Fibroblast of lung (primary cell): ENCODE measurements at places on chromosomes 5 and 9. TPM values are rescaled to one million over a fixed set of nuclear protein-coding genes. Genes with fewer than 3 reads are reported as not detected.

DNA sequence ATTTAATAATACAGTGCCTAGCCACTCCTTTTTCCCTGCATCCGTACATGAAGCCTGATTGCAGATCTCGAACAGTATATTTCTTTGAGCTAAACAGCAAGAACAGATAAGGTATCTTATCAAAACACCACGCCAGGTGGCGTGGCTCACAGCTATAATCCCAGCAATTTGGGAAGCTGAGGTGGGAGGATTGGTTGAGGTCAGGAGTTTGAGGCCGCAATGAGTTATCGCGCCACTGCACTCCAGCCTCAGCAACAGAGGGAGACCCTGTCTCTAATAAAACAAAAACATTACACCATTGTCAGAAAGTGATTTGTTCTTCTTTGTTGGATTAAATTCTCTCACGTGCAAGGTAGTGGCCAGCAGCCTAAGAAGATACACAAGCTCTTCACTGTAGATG lies 291.2 kb upstream of the DMRT1 start:
- no peak overlapping the region for H3K27ac ChIP-seq
- no peak for DNase-seq
- no peaks in the 10 kb centered on the region for H3K36me3 ChIP-seq

Gene GABRA6
- not detected in 2 replicates for total RNA-seq

DNA sequence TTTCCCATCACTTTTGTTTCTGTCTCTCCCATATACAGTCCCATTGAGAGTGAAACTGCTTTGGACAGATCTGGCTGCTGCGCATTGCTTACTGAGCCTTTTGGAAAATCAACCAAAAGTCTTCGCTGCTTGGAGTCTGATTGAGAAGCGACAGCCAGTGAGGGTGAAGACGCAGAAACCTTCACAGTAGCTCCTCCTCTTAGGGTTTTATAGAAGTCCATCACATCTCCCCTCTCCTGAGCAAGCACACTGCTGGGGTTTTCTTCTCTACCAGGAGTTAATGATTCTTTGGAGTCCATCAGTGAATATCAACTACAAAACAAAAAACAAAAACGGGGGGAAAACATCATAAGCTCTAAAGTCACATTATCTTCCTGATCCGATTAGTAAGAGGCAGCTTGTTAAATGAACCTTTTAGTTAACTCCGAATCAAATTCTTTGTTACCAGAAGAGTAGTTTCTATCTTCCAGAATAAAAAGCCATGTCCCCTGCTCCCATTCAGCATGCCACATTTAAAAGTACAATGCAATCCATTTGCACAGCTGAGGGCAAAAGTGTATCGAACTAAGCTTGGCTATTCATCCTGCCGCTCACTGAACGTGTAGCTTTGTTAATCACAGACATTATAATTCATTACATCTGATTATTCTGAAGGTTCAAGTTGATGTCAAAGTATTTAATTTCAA lies 2.8 kb downstream of the NR3C1 start:
- H3K36me3 ChIP-seq = no peaks in the 10 kb centered on the region
- no peaks in the 10 kb centered on the region for H3K27me3 ChIP-seq
- H3K4me3 ChIP-seq = peak overlapping the region; percentile 93
- peak overlapping the region; percentile 90 for H3K27ac ChIP-seq
- no peaks in the 10 kb centered on the region for H3K4me1 ChIP-seq
- peak; percentile 39 for DNase-seq

GRCh38 chr5:71924325-71924724 lies 182.9 kb upstream of the MAP1B start:
- H3K27ac ChIP-seq = no peak overlapping the region
- H3K36me3 ChIP-seq = no peaks in the 10 kb centered on the region
- H3K4me3 ChIP-seq = no peak overlapping the region
- DNase-seq = peak; percentile 36
- no peaks in the 10 kb centered on the region for H3K27me3 ChIP-seq
- peaks cover 2% of the 10 kb centered on the region for H3K4me1 ChIP-seq

- no peaks in the 10 kb centered on the region for H3K4me1 ChIP-seq
- no peak for DNase-seq
- no peak overlapping the region for H3K27ac ChIP-seq
- H3K27me3 ChIP-seq = no peaks in the 10 kb centered on the region
- no peak overlapping the region for H3K4me3 ChIP-seq
Measured at GRCh38 chr5:144548936-144549335, 378.3 kb downstream of the KCTD16 start.

Gene ZFP2
- total RNA-seq = 1.5 and 2.8 TPM in 2 replicates

Gene FOXD4L6
- not detected in 2 replicates for total RNA-seq

DNA sequence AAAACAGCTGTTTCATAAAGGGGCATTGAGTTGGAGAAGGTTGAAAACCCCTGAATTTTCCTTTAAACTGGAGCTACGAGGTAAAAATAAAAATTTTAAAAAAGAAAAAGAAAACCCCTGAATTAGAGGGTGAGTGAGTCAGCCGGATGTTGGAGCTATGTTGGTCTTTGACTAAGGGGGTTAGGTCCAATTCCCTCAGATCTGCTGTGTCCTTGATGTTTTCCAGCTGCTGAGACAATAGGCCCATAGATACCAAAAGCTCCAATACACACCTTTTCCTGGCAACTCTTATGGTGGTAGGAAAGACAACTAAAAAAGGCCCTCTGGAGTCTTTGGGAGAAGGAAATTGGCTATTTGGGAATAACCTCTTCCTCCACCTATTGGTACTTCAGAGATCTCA lies 79.4 kb upstream of the SAP30L start:
- H3K27me3 ChIP-seq = no peaks in the 10 kb centered on the region
- peaks cover 34% of the 10 kb centered on the region for H3K4me1 ChIP-seq
- H3K27ac ChIP-seq = peak overlapping the region; percentile 1
- H3K4me3 ChIP-seq = no peak overlapping the region
- DNase-seq = peak; percentile 68
- H3K36me3 ChIP-seq = no peaks in the 10 kb centered on the region

Gene UBAP2
- total RNA-seq = 19.5 and 20.6 TPM in 2 replicates

GRCh38 chr9:77766587-77766986 lies 118.5 kb upstream of the GNA14 start:
- H3K27me3 ChIP-seq = no peaks in the 10 kb centered on the region
- no peak for DNase-seq
- no peaks in the 10 kb centered on the region for H3K36me3 ChIP-seq
- no peak overlapping the region for H3K4me3 ChIP-seq

Gene TTC16
- total RNA-seq = under 0.01 TPM in 2 replicates

Gene RANBP17
- 3.5 and 10.0 TPM in 2 replicates for total RNA-seq

DNA sequence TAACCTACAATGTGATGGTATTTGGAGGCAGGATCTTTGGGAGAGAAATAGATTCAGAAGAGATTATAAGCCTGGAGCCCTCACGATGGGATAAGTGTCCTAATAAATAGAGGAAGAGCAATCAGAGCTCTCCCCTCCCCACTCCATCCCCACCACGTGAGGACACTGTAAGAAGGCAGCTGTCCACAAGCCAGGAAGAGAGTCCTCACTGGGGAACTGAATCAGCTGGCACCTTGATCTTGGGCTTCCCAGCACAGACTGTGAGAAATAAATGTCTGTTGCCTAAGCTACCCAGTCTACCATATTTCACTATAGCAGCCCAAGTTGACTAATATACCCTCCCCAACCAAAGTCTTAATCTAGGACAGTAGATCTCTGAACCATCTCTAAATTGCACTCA lies 118.1 kb downstream of the SUSD1 start:
- H3K4me1 ChIP-seq = peaks cover 23% of the 10 kb centered on the region
- no peak for DNase-seq
- no peaks in the 10 kb centered on the region for H3K36me3 ChIP-seq
- no peaks in the 10 kb centered on the region for H3K27me3 ChIP-seq

Gene PCDHB4
- total RNA-seq = 0.50 and 0.51 TPM in 2 replicates

- no peak for DNase-seq
- H3K4me1 ChIP-seq = peaks cover 4% of the 10 kb centered on the region
- H3K27ac ChIP-seq = no peak overlapping the region
- no peaks in the 10 kb centered on the region for H3K27me3 ChIP-seq
- no peak overlapping the region for H3K4me3 ChIP-seq
- H3K36me3 ChIP-seq = no peaks in the 10 kb centered on the region
Measured at GRCh38 chr9:129720181-129720864, 32.5 kb downstream of the PTGES start.

Gene CCDC192
- total RNA-seq = not detected in 2 replicates

DNA sequence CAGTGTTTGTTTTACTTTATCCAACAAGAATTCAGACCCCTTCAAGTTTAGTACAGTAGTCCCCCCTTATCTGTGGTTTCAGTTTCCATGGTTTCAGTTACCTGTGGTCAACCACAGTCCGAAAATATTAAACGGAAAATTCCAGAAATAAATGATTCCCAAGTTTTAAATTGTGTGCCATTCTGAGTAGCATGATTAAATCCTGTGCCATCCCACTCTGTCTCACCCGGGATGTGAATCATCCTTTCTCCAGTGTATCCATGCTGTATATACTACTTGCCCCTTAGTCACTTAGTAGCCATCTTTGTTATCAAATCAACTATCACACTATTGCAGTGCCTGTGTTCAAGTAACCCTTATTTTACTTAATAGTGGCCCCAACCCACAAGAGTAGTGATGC lies 153.8 kb upstream of the RASA1 start:
- no peaks in the 10 kb centered on the region for H3K27me3 ChIP-seq
- no peak overlapping the region for H3K4me3 ChIP-seq

DNA sequence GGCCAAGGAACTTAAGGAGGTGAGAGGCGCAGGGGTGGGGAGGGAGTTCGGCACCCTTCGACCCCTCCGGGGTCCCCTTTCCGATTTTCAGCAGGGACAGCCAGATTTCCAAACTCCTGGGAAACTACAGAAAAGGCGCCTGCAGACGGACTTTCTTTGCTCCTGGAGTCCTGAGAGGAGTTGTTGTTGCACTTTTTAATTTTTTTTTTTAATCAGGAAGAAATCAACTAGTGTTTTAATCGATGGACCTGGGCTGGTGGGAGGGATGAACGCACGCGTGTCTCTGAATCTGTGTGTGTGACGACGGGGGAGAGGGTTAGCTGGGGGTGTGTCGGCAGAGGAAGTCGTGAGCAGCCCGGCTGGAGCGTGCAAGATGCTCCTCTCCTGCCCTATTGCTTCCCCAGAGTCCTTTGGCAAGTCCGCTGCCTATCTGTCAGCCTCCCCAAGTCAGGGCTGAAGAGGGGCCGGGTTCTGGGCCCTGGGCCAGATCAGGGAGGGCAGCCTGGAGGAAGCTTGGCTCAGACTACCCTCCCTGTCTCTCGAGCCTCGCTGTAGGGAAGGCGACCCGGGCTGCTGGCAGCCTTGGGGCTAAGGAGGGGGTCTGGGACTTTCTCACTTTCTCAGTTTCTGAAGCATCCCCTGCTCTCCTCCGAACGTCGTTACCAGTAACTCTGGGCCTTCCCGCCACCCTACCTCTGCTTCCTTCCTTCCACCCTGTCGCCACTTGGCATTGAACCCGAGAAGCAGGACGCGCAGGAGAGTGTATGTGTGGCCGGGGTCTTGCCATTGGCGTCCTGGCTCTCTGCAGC lies 731 bp downstream of the PRR16 start:
- peaks cover 5% of the 10 kb centered on the region for H3K4me1 ChIP-seq
- H3K27me3 ChIP-seq = no peaks in the 10 kb centered on the region
- peak overlapping the region; percentile 98 for H3K4me3 ChIP-seq
- peak; percentile 65 for DNase-seq
- H3K36me3 ChIP-seq = no peaks in the 10 kb centered on the region
- H3K27ac ChIP-seq = peak overlapping the region; percentile 69

GRCh38 chr5:177502886-177503285 lies 5.5 kb upstream of the PDLIM7 start:
- H3K27ac ChIP-seq = no peak overlapping the region
- H3K4me3 ChIP-seq = no peak overlapping the region

GRCh38 chr9:134204991-134205578 lies 40.7 kb upstream of the RNU6ATAC start:
- no peaks in the 10 kb centered on the region for H3K27me3 ChIP-seq
- H3K4me3 ChIP-seq = no peak overlapping the region
- H3K27ac ChIP-seq = peak overlapping the region; percentile 41
- no peaks in the 10 kb centered on the region for H3K36me3 ChIP-seq
- DNase-seq = no peak

DNA sequence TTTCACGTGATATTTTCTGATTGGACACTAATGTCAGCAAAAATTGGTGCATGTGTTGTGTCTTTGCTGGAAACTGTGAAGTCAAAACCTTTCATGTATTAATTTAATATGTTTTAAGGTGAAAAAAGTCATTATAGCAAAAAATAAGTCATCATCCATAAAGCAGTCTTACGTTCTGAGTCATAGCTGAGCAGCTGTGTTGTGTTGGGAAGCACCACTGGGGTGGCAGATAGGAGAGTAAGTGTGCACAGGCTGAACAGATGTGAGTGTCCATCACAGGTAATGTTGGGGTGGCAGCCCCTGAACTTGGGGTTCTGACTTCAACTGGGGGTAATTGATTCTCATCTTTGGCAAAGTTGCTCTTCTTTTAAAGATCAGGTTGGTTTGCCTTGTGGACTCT lies 156.8 kb downstream of the NXNL2 start:
- no peak overlapping the region for H3K4me3 ChIP-seq
- no peaks in the 10 kb centered on the region for H3K27me3 ChIP-seq
- H3K4me1 ChIP-seq = peaks cover 2% of the 10 kb centered on the region
- no peak overlapping the region for H3K27ac ChIP-seq

GRCh38 chr5:96781031-96781971 lies 26.4 kb downstream of the ERAP1 start:
- peak; percentile 71 for DNase-seq
- H3K4me3 ChIP-seq = no peak overlapping the region
- peaks cover 9% of the 10 kb centered on the region for H3K36me3 ChIP-seq
- H3K27me3 ChIP-seq = no peaks in the 10 kb centered on the region

DNA sequence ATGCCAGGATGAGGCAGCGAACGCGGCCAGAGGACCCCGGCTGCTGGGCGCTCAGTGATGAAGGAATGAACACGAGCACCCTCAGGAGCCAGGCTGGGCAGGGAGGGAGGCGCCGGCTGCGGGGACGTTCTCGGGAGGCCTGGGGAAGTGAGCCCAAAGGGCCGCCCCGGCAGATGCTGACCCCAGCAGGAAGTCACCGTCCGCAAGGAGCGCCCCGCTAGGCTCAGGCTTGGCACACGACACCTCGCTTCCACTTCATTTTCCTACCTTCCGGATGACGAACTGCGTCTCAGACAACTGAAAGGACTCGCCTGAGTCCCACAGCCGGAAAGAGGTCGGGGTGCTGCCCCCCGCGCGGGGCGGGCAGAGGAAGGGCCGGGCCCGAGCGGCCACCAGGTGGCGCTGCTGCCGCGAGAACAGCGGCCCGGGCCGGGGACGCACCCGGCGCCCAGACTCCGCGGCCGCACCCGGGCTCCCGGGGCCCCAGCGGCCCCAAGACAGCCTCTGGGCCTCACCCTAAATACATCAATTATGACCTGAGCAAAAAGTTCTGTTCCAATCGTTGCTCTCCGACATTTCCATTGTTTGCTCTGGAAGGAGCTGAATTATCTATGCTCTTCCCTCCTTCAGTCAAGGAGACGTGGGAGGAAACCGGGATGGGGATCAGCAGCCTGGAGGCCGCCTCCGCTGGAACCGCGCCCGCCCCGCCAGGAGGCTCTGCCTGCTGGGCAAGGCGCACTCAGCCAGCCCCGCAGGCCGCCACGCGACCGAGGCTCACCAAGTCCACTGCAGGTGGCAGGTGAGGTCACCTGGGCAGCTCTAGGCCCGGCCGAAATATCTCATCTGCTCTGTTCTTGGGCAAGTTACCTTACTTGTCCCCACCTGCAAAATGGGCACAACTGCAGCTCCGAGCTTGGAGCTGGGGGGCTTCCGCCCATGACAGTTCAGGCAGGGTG lies 107.0 kb downstream of the ZNF354C start:
- no peaks in the 10 kb centered on the region for H3K36me3 ChIP-seq
- H3K4me3 ChIP-seq = no peak overlapping the region
- DNase-seq = peak; percentile 44
- H3K4me1 ChIP-seq = no peaks in the 10 kb centered on the region

GRCh38 chr5:88490874-88491273 lies 222.2 kb upstream of the TMEM161B start:
- no peaks in the 10 kb centered on the region for H3K36me3 ChIP-seq
- H3K27me3 ChIP-seq = no peaks in the 10 kb centered on the region
- no peaks in the 10 kb centered on the region for H3K4me1 ChIP-seq
- H3K27ac ChIP-seq = no peak overlapping the region
